ENCODE measurements at places on chromosomes 5 and 9. TPM values are rescaled to one million over a fixed set of nuclear protein-coding genes. Genes with fewer than 3 reads are reported as not detected.

PCDHGB6 gene
- 2.9 TPM for total RNA-seq

NDOR1 gene
- 3.4 TPM for total RNA-seq

SLC34A3 gene
- total RNA-seq = not detected

TMEM232 gene
- total RNA-seq = 0.37 TPM

PTPRD gene
- total RNA-seq = 3.2 TPM

PCDHGB5 gene
- 16.7 TPM for total RNA-seq

IL12B gene
- total RNA-seq = not detected

KIF24 gene
- total RNA-seq = 5.6 TPM

IFNK gene
- total RNA-seq = not detected

ABO gene
- under 0.01 TPM for total RNA-seq

BASP1 gene
- 4.4 TPM for total RNA-seq

TMC1 gene
- 0.74 TPM for total RNA-seq

CCDC171 gene
- total RNA-seq = 0.98 TPM

CAMSAP1 gene
- total RNA-seq = 20.1 TPM

LECT2 gene
- not detected for total RNA-seq

PCDHB10 gene
- total RNA-seq = 0.70 TPM

CPEB4 gene
- 18.0 TPM for total RNA-seq

TSSK1B gene
- total RNA-seq = not detected

ZNG1F gene
- 3.4 TPM for total RNA-seq

LCN2 gene
- 0.14 TPM for total RNA-seq

DBH gene
- not detected for total RNA-seq

SLC27A6 gene
- not detected for total RNA-seq

BRD9 gene
- 51.6 TPM for total RNA-seq

TNFSF8 gene
- not detected for total RNA-seq

GFPT2 gene
- 0.68 TPM for total RNA-seq

AFAP1L1 gene
- total RNA-seq = 264 TPM

SUSD3 gene
- total RNA-seq = not detected

Measured in dermis blood vessel endothelial cell (primary cell).